ENCODE measurements at places on chromosomes 16 and 17.

DNA sequence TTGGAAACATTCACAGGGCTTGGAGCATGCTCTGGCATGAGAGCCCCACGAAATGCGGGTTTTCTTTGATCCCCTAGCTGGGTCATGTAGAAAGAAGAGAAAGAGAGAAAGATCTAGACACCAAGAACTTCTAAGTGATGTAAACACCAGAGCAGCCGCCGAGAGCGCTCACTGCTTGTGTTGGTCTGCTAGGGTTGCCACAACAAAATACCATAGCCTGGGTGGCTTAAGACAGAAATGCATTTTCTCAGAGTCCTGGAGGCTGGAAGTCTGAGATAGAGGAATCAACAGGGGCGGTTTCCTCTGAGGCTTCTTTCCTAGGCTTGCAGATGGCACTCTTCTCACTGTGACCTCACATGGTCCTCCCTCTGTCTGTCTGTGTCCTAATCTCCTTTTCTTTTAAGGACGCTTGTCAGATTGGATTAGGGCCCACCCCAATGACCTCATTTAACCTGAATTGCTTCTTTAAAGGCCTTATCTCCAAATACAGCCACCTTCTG, 139.5 kb downstream of the CYLD start:
- DNase-seq = no peak

DNA sequence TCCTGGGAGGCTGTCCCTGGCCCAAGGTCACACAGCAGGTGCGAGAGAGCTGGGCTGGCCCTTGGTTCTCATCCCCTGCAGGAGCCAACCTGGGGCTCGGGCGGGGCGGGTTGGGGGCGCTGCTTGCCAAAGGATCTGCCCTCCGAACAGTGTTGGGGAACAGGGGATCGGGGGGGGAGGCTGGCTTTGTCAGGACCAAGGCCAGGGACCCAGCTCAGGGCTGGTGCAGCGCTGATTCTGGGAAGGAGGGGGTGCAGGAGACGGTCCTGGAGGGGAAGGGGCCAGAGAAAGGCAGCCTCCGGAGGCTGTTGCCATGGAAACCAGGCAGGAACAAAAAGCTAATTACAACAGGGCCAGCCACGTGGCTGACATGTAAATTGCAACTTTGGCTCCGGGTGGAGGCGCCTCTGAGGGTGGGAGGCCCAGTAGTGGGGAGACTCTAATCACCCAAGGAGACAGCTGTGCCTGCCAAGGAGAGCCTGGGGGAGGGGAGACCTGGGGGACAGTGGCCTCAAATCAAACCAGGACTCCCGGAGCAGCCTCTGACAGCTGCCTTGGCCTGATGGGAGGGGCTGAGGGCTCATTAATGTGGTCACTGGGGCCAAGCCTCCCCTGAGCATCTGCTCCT, 1.3 kb downstream of the TUBB3 start:
- no peak for DNase-seq

DNA sequence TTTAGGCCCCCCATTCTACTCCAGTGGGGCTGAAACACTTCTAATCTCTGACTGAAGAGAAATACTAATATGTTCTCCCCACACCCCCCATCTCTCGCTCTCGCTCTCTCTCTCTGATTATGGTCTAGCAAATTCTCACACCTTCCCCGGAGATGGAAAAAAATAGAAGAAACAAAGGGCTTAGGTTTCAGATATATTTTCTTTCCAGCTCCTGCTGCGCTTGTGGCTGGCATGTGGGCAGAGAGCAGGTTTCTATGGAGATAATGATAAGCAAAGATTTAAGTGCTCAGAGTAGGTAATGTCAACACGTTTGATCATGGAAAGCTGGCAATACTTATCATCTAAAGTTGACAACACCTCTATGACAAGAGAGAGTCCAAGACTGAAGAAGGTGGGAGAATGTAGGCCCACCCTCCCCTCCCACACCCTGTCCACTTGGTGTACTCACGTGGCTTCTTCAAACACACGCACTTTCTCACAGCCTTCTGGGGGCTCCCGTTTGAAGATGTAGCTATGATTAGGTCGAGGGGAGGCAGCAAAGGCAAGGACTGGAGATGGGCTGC, 8.0 kb upstream of the SLC35B1 start:
- no peak for DNase-seq

- no peak for DNase-seq
These were observed 17.0 kb upstream of the RFFL start for GRCh38 chr17:35080536-35080935.

- DNase-seq = no peak
These were observed 143.7 kb upstream of the MPHOSPH6 start for GRCh38 chr16:82313754-82314153.

DNA sequence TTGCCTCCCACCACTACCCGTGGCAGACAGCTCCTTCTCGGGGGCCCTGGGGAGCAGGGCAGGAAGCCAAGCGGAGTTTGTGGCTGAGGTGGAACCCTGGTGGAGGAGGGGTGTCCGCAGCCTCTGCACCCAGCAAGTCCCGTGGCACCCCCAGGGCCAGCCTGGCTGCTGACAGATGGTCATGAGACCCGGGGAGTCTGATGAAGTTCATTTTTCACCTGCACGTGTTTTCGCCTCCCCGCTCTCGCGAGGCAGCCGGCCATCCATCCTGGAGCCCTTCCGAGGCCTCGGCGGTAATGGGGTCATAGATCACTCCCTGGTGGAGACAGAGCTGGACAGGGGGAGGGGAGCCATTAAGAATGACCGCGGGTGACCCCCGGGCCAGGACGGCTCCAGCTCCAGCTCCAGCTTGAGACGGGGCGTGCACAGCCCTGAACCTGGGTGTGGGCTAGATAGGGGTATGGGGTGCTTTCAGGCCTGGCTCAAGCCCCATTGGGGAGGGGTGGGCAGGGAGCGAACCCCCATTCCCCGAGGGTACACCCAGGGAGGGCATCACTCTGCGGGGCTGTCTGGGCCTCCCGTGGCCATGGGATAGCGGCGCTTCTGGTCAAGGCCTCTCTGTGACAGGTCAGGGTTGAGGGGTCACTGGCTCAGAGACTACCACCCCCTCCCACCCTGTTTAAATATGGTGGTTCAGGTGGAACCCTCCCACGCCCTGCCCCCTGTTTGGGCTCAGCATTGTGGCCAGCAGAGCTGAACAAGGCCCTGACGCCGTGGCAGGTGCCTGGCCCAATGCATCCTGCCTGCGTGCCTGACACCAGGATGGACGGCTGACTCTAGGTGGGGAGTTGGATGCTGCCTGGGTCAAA, 227.4 kb upstream of the GSE1 start:
- no peak for DNase-seq

DNA sequence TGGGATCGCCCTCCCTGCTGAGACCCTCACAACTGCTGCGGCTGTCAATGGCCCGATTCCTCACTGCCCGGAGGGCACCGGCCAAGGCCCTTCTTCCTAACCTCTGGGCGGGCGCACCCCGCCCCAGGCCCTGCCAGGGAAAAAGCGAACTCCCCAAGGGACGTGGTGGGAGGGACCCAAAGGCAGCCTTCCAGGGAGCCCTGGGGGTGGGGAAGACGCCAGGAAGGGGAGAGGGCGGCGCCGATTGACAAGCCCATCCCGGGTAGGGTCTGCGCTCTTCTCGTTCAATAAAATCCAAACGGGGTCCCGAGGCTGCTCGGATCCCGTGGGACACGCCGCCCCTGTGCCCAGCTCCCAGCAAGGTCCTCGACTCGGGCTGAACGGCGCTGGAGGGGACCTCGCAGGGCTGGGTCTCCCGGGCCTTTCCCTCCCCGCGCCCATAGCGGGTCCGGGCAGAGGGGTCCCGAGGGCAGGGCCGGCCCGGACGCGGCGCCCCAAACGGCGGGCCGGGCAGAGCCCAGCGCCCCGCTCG, 416 bp downstream of the KIFC3 start:
- no peak for DNase-seq

DNA sequence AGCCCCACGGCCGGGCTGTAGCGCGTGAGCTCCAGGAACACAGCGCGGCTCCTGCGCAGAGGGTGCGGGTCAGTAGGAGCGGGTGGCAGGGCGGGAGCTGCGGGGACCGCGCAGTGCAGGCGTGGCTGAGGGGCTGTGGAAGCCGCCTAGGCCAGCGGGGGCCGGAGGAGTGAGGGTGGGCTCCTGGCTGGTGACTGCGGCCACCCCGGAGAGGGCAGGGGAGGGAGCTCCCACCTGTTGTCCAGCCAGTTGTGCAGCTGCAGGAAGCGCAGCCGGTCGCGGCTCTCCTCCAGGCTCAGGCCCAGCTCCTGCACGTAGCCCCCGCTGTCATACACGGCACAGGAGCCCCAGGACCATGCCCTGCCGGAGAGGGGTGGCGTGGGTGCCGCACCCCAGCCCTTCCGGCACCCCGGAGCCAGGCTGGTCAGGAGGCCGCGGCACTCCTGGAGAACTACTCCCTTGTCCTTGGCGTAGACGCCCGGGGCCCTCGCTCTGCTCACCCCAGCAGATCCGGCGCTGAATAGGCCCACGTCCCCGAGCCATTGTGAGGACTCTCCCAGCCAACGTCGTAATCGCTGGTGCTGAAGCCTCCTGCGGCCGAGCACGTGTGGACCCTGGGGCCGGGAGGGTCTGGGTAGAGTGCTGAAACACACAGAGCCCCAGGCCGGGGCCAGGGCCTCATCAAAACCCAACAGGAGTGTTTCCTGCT, 43.9 kb downstream of the TSC2 start:
- DNase-seq = no peak

All from HCT116 (cell line).